ENCODE measurements at places on chromosomes 2 and 18.
A peak's percentile ranks its signal among the peaks of the same experiment; 100 is the strongest.

DNA sequence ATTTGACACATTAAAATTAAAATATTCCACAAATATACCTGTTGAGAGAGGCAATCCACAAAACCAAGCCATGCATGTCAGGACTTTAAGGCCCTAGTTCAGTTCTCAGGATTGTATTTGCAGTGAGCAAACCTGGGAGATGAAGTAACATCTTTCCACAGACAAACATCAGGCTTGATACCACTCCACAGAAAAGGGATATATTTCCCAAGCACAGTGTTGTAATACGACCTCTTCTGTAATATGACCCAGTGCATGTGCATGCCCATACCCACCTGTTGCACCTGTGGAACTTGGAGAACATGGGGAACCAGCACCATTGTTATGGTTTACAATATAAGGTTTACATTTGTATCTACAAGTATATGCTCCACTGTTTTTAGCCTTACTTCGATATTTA lies 184.0 kb downstream of the PDE11A start:
- DNase-seq = no peak

DNA sequence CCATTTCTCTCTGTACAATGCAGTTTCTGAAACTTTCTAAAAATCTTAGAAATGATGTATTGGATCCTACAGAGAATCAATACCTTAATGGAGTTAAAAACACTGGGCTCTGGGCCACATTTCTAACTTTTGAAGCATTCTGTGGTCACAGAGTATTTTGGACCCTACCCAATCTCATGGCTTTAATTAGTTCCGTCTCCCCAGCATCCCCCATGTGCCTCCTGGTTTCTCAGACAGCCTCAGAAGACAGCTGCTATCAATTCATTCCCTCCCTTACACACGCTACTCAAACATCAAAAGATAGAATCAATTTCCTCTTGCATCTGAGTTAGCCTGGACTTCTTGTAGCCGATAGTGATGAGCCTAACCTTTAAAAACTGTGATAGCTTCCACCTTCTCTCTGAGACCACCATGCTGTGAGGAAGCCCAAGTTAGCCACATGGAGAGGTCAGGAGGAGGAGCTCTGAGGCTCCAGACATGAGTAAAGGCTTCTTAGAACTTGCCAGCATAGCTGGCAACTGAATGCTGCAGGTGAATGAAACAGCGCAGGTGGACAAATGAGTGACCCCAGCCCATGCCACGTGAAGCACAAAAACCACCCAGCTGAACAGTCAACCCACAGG lies 10.4 kb downstream of the ADCY3 start:
- no peak for DNase-seq

DNA sequence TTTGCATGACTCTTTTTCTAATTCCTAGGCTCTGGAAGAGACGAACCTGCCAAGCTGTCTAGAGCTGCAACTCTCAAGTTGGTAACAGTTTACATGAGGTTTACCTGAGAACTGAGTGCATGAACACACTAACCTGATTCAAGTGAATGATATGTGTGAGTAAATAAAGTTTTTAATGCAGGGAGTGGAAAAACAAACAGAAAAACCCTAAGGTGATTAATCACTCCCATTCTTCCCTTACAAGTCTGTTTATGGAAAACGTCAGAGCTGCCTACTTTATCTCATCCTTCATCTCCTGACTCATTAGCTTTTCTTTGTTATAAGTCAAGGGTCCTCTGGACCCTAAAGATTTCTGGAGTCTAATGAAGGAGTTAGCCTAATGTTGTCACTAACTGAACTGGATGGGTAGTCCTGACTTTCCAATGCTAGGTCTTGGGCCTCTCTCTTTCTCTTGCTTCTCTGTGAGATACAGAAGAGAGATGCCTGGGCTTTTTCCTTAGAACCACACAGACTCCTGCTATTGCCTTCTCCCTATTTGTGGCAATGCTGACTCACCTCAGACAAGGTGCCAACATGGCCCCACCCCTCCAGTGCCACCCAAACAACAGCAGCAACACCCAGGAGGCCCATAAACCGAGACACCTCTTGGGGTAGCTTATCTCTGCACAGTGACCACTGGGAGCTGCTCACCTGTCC lies 952.4 kb downstream of the EPHA4 start:
- no peak for DNase-seq

GRCh38 chr18:14577971-14578370 lies 34.6 kb upstream of the POTEC start:
- DNase-seq = no peak

DNA sequence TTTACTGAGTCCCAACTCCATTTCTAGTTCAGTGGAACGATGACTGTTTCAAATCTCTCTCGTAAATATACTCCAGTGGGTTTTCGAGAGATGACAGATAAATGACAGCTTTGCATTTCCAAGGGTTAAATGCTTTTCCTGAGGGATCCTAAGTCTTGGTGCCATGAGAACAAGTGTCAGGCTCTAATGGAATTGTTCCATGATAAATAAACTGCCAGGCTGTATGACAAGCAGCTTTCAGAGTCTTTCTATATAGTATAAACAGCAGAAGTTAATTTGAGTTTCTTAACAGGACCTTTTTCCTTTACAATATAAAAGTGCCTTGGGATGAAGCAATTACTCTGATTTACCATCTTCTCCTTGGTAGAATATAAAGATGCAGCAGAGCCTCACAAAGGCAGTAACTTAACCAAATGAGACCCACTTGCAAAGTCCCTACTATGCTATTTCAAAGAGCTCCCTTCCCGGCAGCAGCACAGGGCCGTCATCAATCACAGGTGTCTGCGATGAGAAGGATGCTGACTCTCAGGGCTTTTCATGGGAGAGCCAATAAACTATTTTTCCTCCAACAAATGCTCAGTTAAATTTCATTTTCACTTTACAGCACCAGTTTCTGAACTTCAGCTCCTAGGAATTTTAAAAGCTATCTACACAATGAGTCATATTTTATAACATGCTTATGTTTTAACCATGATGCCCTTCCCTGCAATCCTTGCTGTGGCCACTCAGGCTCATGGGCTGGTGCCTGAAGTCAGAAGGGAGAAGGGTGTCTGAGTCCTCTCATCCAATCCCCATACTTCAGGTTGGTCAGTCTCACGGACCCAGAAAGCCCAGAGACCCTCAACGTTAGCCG lies 123.8 kb downstream of the AFF3 start:
- DNase-seq = no peak

DNA sequence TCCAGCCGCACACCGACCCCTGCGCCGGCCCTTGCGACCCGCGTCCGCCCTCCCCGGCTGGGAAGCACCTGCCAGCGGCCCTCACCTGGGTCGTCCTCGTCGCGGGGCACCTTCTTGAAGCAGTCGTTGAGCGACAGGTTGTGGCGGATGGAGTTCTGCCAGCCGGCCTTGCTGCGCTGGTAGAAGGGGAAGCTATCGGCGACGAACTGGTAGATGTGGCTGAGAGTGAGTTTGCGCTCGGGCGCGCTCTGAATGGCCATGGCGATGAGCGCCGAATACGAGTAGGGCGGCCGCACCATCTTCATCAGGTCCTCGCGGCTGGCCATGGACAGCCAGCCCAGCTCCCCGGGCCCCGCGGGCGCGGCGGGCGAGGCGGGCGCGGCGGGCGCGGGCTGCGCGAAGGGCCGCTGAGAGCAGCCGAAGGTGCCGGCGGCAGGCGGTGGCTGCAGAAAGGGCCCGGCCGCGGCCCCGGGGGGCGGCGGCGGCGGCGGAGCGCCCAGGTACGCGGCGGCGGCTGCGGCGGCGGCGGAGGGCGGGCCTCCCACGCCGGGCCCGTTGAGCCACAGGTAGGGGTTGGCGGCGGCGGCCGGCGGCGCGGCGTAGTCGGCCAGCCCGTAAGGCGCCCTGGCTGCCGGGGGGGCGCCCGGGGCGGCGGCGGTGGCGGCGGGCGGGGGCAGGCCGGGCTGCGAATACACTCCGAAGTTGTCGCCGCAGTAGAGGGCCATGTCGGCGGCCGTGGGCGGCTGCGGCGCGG lies 505 bp downstream of the FOXI3 start:
- no peak for DNase-seq

GRCh38 chr18:14104201-14104600 lies 28.0 kb downstream of the ZNF519 start:
- no peak for DNase-seq

DNA sequence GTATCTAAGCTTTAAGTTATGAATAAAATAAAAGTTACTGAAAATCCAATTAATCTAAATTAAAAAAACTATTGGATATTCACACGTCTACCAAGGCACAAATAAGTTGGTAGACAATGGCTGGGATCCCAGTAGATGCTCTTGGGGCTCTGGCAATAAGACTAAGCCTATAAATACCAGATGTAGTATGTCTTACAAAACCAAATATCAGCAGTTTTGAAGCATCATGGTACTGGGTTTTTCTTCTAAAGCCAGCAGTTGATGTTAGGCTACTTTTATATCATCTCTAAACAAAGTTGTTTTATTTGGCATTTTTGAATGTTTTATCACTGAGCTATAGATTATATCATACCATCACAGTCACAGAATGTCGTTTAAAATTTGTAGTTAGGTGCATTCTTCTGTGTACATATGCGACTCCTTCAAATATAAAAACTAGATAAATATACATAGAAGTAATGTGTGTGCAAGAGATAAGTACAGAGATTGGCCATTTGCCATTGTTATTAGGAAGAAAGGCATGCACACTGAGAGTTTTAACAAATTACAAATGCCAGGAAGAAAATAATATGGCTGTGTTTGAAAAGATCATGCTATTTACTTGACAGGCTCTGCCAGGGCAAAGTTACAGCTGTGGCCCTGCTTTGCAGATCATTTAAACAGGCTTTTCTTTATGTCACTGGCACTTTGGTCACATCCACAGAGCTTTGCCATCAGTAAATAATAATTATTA lies 21.6 kb upstream of the TMEM17 start:
- no peak for DNase-seq

DNA sequence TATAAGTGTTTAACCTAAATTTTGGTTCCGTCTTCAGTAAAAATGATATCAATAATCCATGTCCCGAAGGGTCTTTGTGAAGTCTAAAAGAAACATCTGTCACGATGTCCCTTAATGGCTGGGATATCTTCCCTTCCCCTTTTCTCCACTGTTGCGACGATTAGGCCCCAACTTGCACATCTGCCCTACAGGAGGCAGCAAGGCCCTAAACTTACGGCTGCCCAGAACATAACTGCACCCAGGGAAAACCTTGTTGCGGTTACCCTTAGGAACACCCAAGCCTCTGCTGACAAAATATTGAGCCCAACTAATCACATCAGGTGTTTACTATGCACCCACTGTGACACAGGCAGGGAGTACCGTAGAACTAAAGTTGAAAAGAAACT lies 1.3 kb upstream of the SMAD2 start:
- DNase-seq = peak; percentile 23

- no peak for DNase-seq
Measured at GRCh38 chr2:158094487-158095092, 7.1 kb upstream of the UPP2 start.

DNA sequence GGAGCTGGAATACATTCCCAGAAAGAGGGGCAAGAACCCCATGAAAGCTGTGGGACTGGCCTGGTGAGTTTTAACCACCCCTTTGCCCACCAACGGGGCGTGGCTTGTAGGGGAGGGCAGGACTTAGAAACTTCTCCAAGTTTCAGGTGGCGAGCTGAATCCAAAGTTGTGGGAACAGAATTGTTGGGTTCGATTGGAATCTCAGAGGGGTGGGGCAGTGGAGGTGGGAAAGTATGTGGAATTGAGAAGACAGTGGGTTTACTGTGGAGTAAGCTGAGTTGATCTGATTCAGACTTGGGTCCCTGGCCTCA lies 1.1 kb downstream of the PNKD start:
- DNase-seq = no peak

DNA sequence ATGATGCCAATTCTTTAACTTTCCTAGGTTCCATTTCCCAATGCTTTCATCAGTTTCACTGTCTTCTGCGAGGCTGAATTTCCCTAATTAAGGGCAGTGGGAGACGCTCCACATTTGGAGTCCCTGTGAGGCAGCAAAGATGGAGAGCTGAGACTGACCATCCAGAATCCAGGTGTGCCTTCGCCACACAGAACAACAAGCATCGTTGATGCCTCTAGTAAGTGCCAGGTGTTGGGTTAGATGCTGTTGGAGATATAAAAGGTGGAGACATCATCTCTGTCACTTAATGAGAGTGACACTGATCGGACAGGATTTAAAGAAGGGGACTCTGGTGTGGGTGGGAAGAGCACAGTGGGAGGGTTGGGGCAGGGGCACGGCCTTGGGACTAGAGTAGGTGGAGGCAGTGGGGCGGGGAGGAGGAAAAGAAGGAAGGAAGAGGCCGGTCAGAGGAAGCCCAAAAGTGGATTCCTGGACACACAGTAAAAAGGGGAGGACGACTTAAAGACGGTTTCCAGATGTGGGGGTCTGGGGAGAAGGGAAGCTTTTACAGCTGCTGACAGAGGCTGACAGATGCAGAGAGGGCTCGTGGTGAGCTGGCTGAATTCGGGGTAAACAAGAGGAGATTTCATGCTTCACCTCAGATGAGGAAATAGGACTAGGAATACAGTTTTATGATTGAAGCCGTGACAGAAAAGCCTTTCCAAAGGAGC lies 113.0 kb downstream of the BCL2 start:
- no peak for DNase-seq

DNA sequence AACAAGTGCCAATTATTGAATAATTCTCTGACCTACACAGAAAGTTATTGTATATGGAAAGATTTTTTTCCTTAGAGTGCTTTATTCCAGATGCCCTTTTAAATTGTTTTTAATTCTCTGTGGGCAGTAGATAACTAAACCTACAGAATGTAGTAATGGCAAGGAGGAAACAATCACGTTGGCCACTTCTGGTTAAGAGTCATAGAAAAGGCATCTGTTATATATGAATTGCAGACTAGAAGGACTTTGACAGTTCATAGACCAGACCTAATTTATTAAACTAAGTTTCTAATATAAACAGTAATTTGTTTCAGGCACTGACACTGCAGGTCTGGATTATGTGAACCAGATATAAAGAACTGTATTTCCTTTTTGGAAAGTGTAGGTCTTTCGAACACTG lies 607.5 kb downstream of the PLCL1 start:
- no peak for DNase-seq

DNA sequence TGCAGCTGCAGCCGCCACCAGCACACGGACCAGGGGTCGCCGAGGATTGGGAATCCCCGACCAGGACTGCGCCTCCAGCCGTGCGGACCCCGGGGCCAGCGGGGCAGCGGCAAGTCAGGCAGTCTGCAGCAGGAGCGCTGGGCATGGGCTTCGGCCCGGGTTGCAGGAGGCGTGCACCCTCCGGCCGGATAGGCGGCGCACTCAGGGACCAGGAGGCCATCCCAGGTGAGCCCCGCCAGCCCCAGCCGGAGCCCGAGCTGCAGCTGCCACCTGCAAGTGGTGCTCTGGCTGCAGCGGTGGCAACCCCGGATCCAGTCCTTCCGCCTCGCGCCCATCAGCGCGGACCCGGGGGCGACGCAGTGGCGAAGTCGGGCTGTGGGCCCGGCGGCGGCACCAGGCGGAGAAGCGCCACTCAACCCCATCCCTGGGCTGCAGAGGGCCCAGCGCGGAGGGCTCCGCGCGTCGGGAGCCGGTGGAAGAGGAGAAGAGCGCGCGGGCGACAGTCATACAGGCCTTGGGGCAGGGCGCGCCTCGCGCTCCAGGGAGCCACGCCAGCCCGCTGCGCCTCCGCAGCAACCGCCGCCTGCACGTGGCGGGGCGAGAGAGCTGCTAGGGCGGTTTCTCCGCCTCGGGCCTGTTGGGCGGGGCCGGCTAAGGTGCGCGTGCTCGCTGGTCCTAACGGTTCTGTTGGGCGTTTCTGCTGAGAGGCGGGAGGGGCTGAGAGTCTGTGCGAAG lies 73.8 kb downstream of the RPIA start:
- peak; percentile 18 for DNase-seq

GRCh38 chr2:5959836-5960820 lies 267.9 kb downstream of the SOX11 start:
- DNase-seq = peak; percentile 32

Measured in BE2C (cell line).